ENCODE measurements at places on chromosomes 5 and 9.

DNA sequence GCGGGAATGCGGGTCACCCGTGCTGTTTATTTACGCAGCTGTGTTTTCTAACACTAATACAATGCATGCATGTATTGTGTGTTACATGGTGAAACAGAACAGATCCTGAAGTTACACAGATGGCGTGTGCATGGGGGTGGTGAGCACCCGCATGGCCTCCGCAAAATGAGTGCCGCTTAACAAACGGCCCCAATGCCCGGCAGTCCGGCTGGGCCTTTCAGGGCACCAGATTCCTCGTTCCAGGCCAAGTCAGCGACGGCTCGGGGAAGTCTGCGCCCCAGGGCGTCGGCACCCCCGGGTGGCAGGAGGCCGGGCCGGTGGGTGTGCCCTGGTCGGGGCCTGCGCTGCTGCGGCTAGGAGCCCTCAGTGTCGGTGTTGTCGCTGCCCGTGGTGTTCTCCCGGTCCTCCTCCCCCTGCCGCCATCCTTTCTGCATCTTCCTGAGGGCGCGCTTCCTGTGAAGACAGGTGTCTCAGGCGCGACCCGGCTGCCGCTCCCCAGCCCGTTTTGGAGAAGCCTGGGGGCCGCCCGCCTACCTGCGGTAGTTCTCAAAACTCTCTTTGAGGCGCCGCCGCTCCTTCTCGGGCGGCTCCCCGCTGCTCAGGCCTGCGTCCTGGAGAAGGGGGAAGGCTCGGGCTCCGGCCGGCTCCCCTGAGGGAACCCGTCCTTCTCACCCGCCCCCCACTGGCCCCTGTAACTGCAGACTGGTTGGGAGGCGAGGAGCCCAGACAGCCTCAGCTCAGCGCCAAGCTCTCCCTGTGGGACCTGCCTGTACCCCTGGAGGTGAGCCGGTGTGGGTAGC lies 605 bp upstream of the DNLZ start:
- DNase-seq: no peak

DNA sequence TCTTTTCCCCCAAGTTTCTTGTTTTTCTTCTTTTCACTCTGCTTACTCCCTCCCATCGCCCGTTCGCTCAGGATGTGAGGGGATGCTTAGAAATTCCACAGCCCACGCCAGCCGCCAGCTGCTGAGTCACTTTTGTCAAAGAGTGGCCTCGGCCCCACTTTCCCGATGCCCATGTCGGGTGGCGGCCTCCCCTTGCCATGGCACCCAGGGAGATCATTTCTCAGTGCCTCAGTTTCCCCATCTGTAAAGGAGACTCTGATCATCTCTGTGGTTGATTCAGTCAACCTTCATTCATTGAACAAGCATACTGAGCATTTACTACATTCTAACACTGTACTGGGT lies 353 bp upstream of the PDGFRB start:
- DNase-seq: no peak

DNA sequence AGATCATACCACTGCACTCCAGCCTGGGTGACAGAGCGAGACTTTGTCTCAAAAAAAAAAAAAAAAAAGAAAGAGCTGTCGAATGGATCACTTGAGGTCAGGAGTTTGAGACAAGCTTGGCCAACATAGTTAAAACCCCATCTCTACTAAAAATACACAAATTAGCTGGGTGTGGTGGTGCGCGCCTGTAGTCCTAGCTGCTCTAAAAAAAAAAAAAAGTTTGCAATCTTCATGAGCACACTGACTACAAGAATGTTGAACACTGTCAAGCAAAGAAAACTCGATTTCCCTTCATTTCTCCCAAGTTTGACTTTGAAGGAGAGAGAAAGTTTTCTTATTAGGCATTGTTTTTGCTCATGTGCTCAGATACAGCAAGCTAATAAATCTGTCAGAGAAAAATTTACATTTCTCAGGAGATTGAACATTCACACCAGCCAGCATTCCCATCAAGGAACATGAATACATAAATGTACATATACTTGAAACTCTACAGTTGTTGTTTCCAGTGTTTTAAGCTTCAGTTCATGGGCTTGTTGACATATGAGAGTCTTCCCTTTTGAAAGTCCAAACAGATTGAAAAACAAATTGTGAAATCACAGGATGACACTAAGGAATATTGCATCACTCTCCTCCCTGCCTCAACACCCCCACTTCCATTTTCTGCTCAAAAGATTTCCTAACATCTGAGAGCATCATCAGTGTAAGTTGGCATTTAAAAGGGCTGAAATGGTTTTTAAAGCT lies 81.8 kb downstream of the ARRDC3 start:
- DNase-seq: no peak

GRCh38 chr5:35672995-35673394 lies 55.3 kb downstream of the SPEF2 start:
- no peak for DNase-seq

- no peak for DNase-seq
Measured at GRCh38 chr9:72202009-72202408, 52.8 kb downstream of the GDA start.

- no peak for DNase-seq
Measured at GRCh38 chr5:121299153-121299552, 552.5 kb upstream of the FTMT start.

DNA sequence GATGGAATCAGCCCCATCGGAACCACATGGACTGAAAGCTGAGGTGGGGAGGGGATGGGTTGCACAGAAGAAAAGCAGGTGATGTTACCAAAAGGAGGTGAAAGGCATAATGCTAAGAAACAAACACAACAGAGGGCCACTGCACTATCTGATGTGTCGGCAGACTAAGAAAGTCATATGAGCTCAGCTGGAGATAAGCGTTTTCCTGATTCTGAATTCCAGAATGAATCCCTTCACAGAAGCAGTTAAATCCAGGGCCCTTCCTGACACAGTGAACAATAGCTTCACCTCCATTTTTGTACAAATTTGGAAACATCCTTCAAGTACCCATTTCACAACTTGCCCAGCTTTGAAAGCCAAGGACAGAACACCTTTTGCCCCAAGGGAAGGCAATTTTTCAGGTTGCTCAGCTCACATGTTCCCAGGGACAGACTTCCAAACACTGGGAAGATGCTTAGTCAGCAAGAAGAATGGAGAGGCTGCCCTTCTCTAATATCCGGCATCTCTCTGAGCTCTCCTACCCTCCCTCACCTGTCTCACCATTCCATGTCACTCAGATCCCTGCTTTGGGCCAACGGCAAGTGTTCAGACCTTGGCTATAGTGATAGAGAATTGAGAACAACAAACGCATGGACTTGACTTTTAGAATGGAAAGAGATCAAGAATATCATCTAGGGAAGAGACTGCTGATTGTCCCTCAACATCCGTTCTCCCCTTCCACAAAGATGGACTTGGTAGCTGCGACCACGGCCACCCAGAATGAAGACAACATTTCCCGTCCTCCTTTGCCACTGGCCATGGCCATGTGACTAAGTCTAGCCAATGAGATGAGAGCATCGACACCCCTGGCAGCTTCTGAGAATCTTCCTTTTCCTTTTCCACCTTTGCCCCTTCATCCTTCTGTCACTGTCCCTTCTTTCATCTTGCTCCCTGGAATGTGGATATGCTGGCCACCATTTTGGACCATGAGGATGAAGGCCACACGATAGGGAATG lies 68.6 kb upstream of the IL17B start:
- DNase-seq: no peak

- DNase-seq: no peak
Measured at GRCh38 chr5:24280215-24280614, 364.6 kb downstream of the CDH10 start.

DNA sequence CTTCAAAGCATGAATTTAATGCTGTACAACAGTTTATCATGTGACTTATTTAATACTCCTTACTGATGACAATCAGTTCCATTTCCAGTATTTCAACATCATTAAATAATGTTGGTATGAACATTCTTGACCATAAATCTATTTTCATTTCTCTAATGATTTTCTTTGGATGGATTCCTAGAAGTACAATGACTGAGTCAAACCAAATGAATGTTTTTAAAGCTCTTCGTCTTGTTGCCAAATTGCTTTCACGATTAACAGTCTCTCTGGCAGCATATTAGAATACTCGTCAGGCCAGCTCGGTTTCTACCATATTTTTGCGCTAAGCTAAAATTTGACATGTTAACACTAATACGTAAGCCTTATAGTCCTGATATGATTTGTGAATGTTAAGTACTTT lies 197.0 kb downstream of the TRPM3 start:
- DNase-seq: no peak

DNA sequence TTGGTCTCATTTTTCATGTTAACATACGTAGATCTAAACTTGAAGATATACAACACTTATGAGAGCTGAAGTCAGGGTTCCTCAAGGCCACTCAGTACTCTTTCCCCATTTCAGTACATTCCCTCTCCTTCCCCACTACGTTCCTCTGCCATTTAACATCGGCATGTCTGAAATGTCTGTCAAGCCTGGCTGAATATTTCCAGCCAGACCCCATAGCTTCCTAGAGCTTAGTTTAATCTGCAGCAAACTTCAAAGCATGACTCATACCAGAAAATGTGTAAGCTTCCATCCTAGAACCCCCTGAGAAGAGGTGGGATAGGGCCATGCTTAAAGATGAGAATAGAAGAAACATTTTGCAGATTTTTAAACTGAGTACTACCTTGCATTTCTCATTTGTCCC lies 6.2 kb downstream of the GZMA start:
- DNase-seq: no peak

DNA sequence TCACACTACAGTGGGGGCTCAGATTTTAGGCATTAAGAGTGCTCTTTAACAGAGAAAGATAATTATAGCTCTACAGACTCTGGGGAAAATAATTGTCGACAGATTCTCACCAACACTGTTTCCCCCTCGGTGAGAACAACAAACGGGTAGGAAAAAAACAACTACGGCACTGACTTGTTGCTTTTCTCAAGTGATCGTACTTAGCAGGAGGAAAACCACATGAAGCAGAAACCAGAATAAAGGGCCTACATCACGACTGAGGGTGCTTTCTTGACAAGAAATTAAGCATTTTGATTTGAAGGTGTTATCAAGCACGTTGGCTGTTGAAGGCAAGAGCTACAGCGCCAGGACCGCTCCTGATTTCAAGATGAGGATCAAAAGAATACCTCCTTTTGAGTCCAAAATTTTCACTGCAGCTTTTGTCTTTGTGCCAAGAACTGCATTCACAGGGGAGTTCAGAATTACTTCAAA lies 27.2 kb upstream of the CER1 start:
- DNase-seq: no peak

DNA sequence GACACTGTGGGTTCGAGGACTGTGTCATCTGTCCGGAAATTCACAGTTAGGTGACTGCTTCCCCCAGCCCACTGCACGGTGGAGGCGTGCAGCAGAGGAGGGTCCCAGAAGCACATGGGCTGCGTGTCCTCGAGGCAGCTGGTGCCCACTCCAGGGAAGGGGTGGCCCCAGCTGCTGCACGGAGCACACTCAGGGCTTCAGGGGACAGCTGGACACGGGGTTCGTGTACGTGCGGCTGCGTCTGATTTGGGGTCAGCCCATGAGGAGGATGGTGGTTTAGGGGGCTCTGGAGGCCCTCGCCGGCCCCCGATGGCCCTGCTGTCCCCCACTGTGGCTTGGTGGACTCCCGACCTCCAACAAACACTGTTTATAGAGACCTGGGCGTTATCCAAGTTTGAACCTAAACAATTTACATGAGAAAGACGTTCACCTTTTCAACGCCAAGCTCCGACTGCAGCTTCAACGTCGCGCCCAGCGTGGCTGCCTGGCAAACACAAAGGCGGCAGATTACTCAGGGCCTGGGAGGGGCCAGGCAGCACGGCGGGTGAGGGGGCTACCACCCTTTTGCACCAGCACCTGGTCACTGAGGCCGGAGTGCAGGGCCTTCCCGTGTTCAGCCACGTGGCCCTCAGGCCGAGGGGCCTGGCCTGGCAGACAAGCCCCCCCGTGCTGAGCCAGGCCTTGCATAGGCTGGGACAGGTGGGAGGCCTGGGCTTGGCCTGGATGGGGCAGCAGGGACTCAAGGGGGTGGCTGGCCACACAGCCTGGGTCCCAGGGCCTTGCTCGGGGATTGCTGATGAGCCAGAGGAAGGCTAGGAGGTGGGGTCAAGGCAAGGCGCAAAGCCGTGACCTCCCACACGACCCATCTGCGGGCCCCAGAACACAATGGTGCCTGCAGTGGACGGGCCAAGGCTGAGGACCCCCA lies 55.2 kb downstream of the EXD3 start:
- DNase-seq: no peak

DNA sequence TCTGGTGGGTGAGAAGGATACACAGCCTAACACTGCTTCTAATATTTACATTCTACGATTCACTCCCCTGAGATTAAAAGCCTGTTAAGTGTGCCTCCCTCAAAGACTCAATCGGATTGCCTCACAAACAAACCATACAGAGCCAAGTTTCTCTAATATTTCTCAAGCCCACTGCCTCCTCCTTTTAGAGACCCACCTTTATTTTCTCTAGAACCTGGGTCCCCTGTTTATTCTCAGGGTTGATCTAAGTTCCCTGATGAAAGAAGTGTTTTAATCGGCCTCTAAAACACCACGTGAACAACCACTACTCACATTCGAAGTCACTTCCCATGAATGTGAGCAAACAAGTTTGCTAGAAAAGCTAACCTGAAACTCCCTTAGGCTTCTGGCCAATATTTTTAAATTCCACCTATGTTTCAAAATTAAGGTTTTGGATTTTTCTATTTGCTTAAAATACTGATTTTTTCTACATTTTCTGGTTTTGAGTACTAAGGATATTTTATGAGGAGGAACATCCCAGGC lies 76.5 kb downstream of the GLIS3 start:
- no peak for DNase-seq

DNA sequence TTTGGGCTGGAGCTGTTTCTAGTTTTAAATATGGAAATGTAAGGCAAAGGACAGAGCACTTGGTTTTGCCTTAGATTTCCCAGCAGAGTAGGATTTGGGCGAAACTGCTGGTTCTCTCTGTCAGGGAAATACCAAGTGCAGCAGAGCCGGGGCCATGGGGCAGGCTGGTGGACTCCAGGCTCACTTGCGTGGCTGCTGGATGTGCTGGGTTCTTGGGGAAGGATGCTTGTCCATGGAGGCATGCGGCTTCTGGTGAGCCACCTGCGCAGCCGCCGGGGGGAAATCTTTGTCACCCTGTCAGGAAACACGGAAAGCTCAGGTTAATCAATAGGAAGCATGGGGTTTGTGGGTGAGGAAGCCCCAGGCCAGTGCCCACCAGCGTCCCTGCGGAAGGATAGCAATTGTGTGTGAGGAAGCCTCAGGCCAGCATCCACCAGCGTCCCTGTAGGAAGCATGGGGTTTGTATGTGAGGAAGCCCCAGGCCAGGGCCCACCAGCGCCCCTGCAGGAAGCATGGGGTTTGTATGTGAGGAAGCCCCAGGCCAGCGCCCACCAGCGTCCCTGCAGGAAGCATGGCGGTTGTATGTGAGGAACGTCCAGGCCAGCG lies 80.1 kb downstream of the DAP start:
- DNase-seq: no peak

DNA sequence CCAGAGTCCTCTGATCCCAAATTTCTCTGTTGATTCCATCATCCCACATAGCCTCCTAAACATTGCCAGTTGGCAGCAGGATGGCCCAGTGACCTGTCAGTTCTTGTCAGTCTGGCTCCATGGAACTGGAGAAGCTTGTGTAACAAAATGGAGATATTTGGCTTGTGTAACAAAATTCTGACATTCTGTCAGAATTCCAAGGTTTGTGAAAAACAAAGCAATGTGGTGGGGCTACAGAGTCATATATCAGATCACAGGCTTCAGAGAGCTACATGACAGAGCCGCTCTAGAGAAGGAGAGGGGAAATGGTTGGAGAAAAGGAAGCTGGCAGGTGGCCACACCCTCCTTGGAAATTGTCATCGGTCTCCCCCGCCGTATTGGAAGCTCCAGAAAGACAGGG lies 75.4 kb upstream of the MAN2A1 start:
- DNase-seq: no peak

GRCh38 chr9:92634712-92635605 lies 35.0 kb downstream of the IPPK start:
- DNase-seq: peak; percentile 69

GRCh38 chr5:62719061-62719720 lies 140.6 kb downstream of the LRRC70 start:
- no peak for DNase-seq
